ENCODE measurements at places on chromosomes 11 and 22.

DNA sequence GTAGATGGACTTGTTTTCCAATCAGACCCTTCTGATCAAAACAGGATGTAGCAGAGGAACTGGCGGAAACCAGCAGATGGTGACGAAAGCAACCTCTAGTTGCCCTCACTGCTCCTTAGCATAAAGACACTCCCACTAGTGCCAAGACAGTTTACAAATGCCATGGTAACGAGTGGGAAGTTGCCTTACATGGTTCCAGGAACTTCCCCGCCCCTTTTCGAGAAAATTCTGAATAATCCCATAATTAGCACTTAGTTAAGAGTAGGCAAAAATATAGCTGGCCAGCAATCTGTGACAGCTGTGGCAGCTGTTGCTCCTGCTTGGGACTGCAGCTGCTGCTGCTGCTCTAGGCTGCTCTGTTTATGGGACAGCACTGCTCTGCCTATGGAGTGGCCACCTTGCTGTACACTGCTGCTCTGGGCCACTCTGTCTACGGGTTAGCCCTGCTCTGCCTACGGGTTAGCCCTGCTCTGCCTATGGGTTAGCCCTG, 33.4 kb upstream of the SORL1 start:
- DNase-seq: peak; percentile 30

- no peak for DNase-seq
These were observed 51.9 kb upstream of the PTPRJ start for GRCh38 chr11:47928426-47928825.

- DNase-seq: no peak
These were observed 16.9 kb downstream of the TNRC6B start for GRCh38 chr22:40194656-40195055.

DNA sequence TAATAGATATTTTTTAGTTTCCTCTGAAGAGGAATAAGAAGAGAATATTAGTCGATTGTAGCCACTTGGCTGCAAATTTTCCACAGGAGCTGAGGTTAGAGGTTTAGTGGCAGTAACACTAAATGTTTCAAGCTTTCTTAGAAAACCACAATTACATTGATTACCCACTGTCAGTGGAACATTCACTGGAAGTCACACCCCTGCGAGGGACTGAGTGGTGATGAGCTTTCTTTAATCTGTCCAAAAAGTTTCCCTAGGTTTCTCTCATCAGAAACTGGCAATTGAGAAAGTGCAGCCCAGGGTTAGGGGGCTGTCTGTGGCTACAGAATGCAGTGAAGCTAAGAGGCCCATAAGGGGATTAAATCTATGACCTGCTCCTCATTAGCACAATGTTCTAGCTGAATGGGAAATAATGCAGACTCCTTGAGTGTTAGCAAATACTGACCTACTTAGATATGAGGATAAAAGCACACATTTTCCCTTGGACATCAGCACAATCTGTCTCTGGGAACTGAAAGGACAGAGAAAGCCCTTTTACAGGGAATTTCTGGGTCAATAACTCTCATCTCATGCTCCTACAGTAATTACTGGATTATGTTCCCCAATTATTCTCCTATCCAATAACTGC, 189.5 kb downstream of the FAM76B start:
- peak; percentile 34 for DNase-seq

- DNase-seq: no peak
These were observed 139.5 kb downstream of the KIF18A start for GRCh38 chr11:27968461-27968860.

GRCh38 chr22:42430528-42431125, 1.6 kb downstream of the NFAM1 start:
- no peak for DNase-seq

- no peak for DNase-seq
These were observed 80.8 kb upstream of the SORL1-AS1 start for GRCh38 chr11:121533601-121534000.

- DNase-seq: no peak
These were observed 2.8 kb downstream of the MTNR1B start for GRCh38 chr11:92972248-92972647.

DNA sequence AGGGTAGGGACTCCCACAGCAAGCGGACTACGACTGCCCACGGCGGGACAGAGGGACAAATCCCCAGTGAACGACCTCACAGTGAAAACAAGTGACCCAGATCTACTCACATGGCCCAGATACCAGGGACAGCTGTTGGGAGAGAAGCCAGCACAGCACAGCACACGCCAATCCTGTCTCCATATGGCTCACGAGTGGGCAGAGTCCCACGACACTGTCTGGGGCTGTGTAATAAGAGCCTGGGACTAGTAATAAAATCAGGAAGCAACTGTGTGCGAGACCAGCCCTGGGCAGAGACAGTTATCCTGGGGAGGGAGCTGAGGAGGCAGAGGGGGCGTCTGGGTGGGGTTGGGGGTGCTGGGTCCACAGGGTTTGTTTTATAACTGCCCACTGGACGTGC, 385.0 kb downstream of the CTTN start:
- DNase-seq: no peak

DNA sequence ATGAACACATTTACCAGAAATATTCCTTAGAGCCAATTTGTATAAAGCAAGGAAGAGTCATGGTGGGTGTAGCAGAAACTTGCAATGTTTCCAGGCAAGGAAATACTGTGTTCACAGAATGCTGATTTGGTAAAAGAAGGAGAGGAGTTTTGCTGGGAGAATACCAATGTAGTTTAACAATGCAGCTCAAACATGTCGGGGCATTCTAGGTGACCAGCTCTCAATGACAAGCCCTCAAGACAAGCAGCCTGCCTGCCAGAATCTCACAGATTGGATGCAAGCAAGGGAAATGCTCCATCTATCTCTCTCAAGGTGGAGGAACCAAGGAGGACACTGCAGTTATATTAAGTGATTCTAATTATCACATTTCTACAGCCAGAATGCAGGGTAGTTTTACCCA, 190.4 kb downstream of the MAML2 start:
- DNase-seq: no peak

DNA sequence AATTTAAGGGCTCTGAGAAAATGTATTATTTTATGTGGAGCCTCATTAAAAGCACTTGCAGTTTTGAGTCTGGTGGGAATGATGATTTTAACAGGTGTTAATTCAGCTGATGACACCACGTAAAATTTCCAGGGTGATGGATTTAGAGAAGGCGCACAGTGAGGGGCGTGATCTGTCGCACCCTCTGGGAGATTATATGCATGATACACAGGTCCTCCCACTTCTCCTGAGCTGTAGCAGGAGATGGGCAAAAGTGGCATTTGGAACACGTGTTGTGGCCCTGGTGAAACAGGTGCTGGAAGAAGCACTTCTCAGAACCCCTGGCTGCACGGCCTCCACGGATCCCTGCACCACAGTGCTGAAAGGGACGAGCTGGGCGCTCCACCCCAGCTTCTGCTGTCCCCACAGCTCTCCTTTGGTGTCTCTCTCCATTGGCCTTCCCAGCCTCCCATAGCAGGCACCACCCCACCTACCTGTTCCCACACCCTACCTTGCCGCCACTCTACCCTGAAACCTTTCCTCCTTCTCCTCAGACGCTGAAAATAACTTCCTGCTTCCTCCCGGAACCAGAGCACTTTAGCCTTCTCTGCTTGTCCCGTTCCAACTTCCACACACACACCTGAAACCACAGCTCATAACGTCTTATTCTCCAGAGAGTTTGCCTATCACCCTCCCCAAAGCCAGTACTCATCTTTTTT, 6.9 kb upstream of the SORL1 start:
- DNase-seq: no peak

DNA sequence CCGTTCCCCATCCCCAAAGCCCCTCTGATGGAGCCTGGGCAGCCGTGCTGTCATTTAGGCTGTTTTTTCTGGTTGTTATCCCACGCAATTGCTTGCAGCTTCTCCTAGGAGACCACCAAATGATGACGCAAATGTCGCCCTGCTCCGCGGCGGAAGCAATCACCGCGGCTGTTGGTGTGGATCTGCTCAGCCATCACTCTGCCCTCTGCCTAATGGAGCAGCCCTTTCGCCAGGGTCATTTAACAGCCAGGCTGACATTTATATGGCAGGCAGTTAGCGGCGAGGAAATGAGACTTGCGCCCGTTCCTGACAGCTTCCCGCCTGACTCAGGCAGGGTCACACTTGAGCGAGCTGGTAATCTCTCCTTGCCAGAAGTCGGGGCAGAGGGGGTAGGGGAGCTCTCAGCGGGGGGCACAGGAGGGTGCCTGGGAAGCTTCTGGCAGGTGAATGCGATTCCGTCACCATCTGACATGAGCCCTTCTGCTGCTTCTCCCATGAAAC, 97.9 kb upstream of the RTL6 start:
- DNase-seq: no peak

DNA sequence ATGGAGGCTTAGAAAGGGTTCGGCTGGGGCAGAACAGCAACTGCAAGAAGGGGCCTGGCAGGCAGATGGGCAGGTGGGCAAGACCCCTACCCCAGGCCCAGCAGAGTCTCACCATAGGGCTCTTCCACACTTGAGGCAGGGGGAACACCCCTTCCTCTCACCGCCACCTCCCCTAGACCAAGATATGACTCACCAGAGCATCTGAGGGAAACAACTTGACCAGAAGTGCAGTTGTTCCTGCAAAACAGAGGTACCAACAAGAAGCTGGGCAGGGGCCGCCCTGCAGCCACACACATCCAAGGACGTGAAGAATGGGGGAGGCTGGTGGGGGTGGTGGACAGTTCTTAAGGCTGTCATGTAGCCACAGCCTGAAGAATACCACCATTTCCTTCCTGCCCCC, 10.9 kb downstream of the TMPRSS5 start:
- DNase-seq: no peak

DNA sequence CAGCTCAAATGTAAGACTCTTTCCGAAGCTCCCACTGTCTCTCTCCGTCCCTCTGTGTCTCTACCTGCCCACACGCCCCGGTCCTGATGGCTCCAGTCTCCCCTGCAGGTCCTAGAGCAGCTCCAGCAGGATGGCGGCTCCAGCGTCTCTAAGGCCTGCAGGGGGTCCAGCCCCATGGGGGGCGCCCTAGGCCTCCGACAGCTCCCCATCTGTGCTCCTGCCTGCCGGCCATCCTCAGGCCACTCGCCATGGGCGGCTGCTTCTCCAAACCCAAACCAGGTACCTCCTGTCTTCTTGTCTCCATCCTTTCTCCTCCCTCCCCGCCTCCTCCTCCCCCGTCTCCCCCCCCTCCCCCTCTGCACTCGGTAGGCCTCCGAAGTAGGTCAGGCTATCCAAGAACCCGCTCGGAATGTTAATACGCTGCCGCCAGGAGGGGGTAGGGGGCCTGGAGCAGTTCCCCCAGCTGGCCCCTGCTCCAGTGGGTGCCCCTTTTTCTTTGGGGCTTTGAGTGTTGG, 699 bp downstream of the AIFM3 start:
- DNase-seq: no peak

DNA sequence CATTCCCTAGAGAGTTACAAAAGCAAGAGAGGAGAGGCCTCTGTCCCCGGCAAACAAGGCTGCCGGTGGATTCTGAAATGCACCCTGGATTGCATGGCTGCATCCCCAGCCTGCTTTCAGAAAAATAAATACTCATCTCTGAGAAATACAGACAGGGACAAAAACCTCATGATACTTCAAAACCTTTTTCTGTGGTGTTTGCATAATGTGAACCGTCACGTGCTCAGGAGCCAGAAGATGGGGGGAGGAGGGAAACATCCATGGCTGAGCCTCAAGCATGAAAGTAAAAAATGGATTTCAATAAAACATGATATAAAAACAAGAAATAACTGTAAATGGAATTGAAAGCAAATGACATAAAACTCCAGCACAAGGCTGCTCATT, 198.5 kb upstream of the NCAM1 start:
- DNase-seq: no peak

GRCh38 chr11:1217151-1217550, 5.7 kb upstream of the MUC5B start:
- no peak for DNase-seq

- DNase-seq: no peak
These were observed 33.5 kb upstream of the MTCH2 start for GRCh38 chr11:47675851-47676250.

DNA sequence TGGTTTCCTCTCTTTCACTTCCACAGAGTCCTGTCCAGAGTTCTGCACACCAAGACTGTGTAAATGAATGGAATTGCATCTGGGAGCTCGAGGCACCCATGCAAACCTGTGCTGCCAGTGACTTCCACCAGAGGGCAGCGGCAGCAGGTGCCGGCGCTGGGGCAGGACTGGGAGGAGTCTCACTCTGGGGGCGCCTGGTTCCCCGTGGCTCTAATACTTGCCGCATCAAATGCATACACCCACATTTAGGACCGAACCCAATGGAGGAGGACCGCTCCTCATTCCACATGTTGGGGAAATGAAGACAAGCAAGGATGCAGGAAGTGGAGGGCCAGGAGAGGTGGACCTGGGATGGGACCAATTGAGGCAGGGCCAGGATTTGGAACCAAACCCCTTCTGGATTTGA, 1.1 kb upstream of the CD6 start:
- DNase-seq: peak; percentile 81

DNA sequence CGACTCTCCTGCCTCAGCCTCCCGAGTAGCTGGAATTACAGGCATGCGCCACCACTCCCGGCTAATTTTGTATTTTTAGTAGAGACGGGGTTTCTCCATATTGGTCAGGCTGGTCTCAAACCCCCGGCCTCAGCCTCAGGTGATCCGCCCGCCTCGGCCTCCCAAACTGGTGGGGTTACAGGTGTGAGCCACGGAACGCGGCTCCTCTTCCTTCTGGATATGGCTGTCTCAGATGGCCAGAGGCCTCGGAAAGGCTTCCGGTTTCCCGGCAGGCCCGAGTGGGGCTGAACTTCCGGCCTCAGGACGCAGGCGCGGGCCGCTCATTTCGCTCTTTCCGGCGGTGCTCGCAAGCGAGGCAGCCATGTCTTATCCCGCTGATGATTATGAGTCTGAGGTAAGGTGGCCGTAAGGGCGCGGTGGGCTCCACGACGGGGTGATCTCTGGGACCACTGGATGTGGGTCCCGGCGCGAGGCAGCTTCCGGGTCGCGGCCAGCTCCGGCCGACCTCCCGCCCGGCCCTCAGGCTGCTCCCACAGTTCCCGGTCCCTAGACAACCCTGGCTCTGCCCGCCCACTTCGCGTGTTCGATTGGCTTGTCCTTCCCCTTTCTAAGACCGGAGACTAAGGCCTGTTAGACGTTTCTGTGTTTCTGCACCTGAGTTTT, at the start of gene EIF3L:
TSS of gene EIF3L (plus strand) at position 331 of the 663 bp plus-strand sequence. CDS start at position 362, 31 bp downstream.
- peak; percentile 79 for DNase-seq

DNA sequence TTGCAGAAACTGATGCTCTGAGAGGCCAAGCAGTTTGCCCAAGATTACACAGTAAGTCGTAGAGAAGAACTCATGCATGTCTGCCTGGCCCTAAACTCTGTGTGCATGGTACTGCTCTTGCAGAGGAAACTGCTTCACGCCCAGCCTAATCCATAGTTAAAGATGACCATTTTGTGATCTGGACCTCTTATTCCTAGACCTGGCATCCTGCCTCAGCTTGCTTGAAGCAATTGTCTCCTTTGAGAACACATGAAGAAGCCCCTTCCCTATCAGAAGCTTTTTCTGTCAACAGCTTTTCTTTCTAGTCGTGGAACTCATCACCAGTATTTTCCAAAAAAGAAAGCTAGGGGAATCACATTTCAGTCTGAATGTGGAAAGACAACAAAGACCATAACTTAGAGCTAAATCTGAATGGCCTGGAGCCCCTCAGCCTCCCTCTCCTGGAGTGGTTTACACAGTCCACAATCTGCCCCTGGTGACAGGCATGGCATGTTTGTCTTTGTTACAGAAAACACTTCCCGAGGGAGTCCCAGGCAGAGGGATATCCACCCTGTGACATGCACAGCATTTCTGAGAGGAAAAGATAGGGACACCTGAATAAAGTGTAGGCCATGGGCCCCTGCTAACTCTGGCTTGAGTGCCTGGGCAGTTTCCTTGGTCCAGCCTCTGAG, 2.9 kb upstream of the FZD4 start:
- DNase-seq: no peak

Data from activated CD4-positive, alpha-beta T cell treated with anti-CD3 and anti-CD28 coated beads, Interleukin-2, amount 50 U/mL, for 4 hours (primary cell).